ENCODE measurements at places on chromosomes 1 and 21.

DNA sequence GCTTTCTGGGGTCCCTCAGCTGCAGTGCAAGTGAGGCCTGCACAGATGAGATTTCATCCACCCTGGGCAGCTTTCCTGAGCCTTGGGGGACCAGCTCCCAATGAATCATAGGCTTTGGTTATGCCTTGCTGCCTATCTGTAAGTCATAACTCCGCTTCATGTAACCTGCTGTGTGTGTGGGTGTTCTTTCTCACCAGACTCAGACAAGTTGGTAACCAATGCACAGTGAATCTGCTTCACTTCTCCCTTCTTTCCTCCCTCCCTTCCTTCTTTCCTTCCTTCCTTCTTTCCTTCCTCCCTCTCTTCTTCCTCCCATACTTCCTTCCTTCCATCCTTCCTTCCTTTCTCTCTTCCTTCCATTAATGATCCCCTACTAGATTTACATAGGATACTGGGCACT lies 34.4 kb upstream of the PSMB2 start:
- no peak for DNase-seq

GRCh38 chr1:22287946-22288520 lies 145.1 kb upstream of the WNT4 start:
- DNase-seq, result no peak

GRCh38 chr1:160401487-160401805 lies 1.1 kb downstream of the VANGL2 start:
- peak; percentile 43 for DNase-seq

GRCh38 chr21:25607151-25608043 lies at the start of gene MRPL39:
Gene MRPL39, minus strand, starts transcription at chr21:25607481. Its CDS starts 6 bp downstream, at chr21:25607475.
- peak; percentile 90 for DNase-seq

GRCh38 chr1:115130786-115131185 lies 41.5 kb upstream of the TSPAN2 start:
- no peak for DNase-seq

- DNase-seq, result no peak
These were observed 355.6 kb downstream of the USP25 start for GRCh38 chr21:16085421-16085820.

DNA sequence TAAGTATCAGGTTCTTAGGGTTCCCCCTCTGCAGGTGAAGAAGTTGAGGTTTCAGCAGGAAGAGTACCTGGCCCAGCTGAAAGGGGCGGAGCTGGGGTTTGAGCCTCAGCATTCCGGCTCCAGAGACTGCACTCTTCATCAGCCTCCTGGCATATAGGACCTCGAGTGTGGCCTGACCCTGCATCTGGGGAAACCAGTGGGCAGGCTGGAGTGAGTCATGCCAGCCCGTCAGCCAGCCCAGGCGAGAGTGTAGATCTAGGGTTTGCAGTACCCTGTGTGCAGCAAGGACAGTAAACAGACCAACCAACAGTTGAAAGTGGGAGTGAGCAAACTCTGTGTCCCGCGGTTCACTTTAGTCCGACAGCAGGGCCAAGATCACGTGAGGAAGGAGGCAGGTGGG lies 14.1 kb downstream of the MFSD2A start:
- DNase-seq, result no peak

GRCh38 chr1:99496067-99496466 lies 149.8 kb upstream of the PALMD start:
- no peak for DNase-seq

All from large intestine (tissue), 12 donors.